Activated T-helper 1 cell treated with anti-CD3 and anti-CD28 coated beads, Interleukin-12 subunit alpha, Interleukin-12 subunit beta, Interleukin-2, Interleukin-4 antibody, amounts not matched to agents 30 ng/mL and 10 ng/mL and 1 ng/mL, durations not matched to agents 14 hours and 24 hours and 36 hours (primary cell): ENCODE measurements at places on chromosomes 16 and 17.
A peak's percentile ranks its signal among the peaks of the same experiment; 100 is the strongest.

- no peak for DNase-seq
These were observed 590 bp upstream of the CD79B start for GRCh38 chr17:63932721-63933120.

DNA sequence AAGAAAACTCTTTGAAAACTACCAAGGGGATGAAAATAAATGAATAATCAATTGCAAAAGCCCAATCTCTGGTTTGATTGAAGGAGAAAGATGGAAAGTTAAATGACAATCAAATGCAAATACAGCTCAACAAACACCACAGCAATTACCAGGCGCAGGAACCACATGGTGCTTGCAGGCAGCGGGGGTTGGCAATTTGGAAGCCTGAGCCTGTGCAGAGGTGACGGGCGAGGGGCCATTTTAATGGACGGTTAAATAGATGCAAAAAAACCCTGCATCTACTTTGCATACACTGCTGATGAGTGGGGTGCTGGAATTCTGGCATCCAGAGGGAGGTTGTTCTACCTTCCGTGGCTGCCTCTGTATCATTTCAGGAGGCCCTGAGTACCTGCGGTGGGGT lies 4.8 kb upstream of the SEZ6 start:
- no peak for DNase-seq

GRCh38 chr17:49045376-49045775 lies 48.2 kb downstream of the IGF2BP1 start:
- DNase-seq: no peak

DNA sequence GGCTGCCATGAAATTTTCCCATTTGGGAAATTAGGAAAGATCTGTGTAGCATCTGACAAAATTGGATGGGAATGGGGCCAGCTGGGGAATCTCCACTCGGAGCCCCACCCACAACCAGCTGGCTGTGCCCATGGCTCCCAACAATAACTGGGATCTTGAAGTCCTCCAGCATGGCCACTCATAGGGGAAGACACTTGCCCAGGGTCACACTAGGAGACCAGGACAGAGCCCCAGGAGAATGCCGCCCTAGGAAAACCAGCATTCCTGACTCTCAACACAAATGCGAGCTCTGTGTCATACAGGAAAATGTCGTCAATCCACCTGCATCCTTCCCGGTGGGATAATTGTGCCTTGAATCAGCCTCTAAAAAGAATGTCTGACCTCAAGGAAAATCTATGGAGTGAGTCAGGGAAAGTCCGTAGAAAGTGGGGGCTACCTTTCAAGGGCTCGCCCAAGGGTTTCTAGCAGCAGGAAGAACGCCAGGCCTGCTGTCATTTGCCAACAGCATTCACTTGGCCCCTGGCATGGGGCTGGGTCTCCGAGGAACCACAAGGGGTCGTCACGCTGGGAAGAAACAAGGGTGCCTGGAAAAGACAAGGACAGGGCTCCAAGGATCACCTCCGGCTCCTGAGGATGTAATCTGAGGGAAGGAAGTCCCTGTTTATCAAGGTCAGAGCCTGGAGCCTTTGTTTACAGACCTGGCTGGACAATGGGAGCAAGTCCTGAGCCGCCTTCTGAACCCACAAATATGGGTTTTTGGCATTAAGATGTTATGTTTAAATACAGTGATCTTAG lies 15.9 kb downstream of the CDH5 start:
- no peak for DNase-seq

GRCh38 chr17:39981207-39981741 lies 667 bp downstream of the PSMD3 start:
- DNase-seq: no peak

DNA sequence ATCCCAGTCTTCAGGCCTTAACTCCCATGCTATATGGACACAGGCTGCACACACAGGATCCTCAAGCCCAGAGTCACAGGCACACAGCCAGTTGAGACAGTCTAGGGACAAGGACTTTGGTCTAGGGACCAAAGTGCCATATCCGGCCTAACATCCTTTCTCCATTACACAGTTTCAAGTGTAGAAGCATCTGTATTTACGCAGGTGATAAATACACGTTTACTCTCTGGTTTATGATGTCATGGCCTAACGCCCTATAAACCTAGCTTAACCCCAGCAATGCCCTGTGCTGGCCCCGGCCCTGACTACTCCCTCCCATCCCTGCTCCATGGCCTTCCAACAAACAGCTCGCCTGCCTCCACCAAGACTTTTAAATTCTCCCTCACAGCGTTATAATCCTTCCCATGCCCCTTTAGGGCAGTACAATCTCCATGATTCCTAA lies 17.1 kb downstream of the CUEDC1 start:
- DNase-seq: no peak

DNA sequence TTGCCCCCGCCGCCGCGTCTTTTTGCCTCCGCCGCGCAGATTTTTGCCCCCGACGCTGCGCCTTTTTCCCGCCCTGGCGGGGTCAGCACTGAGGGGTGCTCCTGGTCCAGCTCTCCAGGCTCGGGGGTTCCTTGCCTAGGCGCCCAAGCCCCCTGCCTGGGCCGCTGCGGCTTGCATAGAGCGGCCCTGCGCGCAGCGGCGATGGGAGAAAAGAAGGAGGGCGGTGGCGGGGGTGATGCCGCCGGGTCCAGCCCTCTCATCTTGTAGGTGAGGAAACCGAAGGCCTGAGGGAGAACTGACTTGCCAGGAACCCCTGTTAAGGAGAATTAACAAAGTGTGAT lies 330.8 kb upstream of the WSB1 start:
- DNase-seq: no peak

GRCh38 chr17:49508866-49509587 lies 13.9 kb downstream of the NGFR start:
- no peak for DNase-seq

DNA sequence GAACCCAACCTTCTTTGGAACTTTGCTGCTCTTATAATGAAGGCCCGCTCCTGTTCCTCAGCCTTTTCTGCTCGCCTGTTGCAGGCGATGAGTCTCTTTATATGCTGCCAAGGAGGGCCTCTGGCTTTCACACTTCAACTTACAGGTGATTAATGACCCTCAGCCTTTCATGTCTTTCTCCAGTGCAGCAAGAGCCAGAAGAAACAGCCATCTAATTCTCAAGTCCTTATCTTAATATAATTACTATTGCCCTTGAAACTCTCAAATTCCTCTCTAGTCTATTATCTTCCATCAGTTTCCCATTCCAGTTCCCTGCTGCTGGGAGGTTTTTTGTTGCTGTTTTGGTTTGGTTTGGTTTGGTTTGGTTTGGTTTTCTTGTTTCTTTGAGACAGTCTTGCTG lies 121.8 kb upstream of the MED13 start:
- DNase-seq: no peak

GRCh38 chr16:4064950-4065352 lies 51.3 kb downstream of the ADCY9 start:
- peak; percentile 18 for DNase-seq

DNA sequence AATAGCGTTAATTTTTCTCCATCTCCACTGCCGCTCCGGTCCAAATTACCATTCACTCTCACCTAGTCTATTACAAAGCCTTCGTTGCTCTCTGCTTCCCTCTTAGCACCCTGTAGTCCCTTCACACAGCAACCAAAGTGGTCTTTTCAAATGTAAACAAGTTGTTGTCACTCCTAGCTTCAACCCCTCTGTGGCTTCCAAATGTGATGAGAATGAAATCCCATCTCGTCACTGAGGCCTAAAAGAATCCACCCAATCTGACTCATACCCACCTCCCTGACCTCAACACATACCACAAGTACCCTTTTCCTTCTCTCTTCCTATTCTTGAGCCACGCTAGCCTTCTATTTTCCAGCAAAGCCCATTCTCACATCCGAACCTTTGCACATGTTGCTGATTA lies 2.2 kb upstream of the PELP1 start:
- no peak for DNase-seq

- DNase-seq: no peak
These were observed 278.6 kb upstream of the RPL38 start for GRCh38 chr17:73924909-73925186.

GRCh38 chr17:10270258-10270657 lies 71.9 kb upstream of the GAS7 start:
- DNase-seq: no peak

DNA sequence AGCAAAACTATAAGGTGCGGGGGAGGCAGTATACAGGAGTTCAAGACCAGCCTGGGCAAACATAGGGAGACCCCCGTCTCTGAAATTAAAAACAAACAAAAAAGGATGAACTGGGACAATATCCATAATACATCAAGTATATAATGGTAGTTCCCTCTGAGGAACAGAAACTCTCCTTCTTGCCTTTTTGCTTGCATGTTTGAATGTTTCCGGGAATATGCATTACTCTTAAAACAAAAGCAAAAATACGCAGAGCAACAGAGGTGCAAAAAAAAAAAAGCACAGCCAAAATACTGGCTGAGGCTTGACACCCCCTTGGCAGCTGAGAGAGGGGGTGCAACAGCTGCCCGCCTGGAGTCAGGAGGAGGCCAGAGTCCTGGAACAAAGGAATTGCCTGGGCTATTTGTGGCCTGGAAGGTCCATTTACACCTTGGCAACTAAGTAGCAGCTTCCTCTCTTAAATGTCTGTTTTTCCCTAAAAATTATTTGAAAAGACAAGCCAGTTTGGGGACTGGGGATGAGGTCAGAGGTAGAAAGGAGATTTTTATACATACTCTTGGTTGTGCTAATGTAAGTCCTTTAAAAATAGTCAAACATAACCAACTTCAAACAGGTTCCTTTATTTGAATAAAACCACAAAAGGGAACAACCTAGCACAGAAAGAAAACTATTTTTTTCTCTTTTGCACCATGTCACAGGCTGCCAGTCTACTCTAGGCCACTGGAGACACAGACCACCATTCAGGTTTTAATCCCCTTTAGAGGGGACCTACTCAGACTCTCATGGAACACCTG lies 19.5 kb downstream of the USP7 start:
- DNase-seq: no peak

DNA sequence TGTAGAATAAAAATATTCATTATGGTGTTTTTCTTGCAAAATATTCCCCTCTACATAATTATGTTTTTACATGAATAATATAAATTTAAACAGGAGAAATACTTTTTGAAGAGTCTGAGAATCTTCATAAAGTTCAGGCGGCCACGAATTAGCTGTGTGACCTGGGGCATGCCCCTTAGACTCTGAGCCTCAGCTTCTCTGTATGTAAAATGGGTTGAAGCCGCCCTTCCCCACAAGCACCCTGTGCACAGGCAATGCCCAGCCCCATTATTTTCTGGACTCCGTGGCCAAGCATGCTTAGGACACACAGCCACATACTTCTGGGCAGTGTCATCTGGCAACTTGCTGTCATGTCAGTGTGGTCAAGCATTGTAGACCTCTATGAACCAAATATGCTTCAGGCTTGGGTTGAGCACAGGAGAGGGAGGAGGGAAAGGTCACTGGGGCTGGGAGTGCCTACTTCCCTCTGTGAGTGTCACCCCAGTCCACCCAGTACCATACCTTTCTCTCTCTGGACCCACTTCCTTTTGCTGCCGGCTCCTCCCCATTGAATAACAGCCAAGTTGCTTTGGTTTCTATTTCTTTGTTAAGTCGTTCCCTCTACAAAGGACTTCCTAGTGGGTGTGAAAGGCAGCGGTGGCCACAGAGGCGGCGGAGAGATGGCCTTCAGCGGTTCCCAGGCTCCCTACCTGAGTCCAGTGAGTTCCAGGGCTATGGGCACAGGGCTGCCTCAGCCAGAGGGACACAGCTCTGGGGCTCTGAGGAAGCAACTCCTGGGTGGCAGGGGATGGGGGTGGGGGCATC lies at the start of gene LGALS9:
LGALS9 (plus strand) TSS at position 582 of the 804 bp plus-strand sequence; CDS start at position 660, 78 bp downstream.
- peak; percentile 37 for DNase-seq

- no peak for DNase-seq
These were observed 3.5 kb downstream of the ZFPM1 start for GRCh38 chr16:88456356-88457292.

DNA sequence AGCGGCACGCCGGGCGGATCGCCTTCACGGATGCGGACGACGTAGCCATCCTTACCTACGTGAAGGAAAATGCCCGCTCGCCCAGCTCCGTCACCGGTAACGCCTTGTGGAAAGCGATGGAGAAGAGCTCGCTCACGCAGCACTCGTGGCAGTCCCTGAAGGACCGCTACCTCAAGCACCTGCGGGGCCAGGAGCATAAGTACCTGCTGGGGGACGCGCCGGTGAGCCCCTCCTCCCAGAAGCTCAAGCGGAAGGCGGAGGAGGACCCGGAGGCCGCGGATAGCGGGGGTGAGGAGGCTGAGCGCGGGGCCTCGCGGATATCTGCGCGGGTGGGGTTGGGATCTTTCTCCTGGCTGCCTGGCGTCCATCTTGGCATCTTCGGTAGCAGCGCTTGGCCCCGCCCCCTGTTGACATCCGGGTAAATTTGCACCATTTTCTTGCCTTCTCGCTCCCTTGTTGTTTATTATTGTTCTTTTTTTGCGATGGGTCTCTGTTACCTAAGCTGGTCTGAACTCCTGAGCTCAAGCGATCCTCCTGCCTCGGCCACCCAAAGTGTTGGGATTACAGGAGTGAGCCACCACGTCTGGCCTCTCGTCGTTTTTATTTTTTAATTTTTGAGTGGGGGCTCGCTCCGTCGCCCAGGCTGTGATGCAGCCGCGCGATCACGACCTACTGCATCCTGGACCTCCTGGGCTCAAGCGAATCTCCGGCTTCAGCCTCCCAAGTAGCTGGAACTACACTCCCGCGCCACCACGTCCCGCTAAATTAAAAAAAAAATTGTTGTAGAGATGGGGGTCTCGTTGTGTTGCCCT lies 898 bp downstream of the TERF2IP start:
- DNase-seq: peak; percentile 79

DNA sequence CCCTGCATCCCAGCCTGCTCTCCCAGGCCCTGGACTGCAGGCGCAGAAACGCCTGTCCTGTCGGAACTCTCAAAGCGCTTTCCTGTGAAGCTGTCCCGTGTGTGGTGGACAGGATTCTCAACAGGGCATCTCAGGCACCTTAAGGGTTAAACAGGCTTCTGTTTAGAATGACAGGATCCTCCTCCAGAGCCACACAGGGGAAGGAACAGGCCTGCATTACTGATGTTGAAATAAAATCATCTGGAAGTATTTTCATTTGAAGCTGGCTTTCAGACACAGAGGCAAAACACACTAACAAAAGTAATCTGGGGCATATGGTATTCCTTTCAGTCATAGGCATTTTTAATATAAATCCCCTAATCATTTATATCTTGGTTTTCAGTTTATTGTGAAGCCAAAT lies 7.4 kb downstream of the HS3ST3A1 start:
- DNase-seq: no peak

GRCh38 chr16:31063843-31064611 lies 10.0 kb downstream of the ZNF668 start:
- peak; percentile 33 for DNase-seq

- no peak for DNase-seq
These were observed 68.6 kb upstream of the CBX4 start for GRCh38 chr17:79907850-79908249.
